ENCODE measurements at places on chromosomes 2 and 18.
A peak's percentile ranks its signal among the peaks of the same experiment; 100 is the strongest.

DNA sequence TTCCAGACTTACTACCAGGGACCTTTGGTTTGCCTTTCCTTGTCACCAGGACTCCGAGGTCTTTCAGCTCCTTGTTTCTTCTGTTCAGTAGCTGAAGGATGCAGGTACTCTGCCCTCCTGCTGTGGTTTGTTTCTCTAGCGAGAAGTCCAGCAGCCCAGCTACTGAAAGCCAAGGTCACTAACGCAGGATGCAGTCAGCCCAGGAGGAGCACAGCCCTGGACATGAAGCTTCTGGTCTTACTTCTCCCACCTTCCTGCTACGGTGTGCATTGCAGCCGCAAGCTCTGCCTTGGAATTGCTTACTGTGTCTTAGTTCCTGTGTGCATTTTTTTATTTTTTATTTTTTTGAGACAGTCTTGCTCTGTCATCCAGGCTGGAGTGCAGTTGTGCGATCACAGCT lies 62.4 kb downstream of the DGKD start:
- no peaks in the 10 kb centered on the region for H3K27me3 ChIP-seq
- H3K4me1 ChIP-seq, result peaks cover 88% of the 10 kb centered on the region
- peak overlapping the region; percentile 76 for H3K27ac ChIP-seq
- no peak overlapping the region for H3K4me3 ChIP-seq
- DNase-seq, result no peak

- no peak for DNase-seq
- H3K27ac ChIP-seq, result no peak overlapping the region
- H3K36me3 ChIP-seq, result no peaks in the 10 kb centered on the region
- H3K27me3 ChIP-seq, result no peaks in the 10 kb centered on the region
- H3K4me1 ChIP-seq, result no peaks in the 10 kb centered on the region
Measured at GRCh38 chr18:36775396-36775795, 53.4 kb downstream of the TPGS2 start.

- no peak overlapping the region for H3K27ac ChIP-seq
- H3K36me3 ChIP-seq, result no peaks in the 10 kb centered on the region
- H3K27me3 ChIP-seq, result no peaks in the 10 kb centered on the region
- no peak for DNase-seq
Measured at GRCh38 chr2:101622210-101623030, 75.1 kb upstream of the MAP4K4 start.

DNA sequence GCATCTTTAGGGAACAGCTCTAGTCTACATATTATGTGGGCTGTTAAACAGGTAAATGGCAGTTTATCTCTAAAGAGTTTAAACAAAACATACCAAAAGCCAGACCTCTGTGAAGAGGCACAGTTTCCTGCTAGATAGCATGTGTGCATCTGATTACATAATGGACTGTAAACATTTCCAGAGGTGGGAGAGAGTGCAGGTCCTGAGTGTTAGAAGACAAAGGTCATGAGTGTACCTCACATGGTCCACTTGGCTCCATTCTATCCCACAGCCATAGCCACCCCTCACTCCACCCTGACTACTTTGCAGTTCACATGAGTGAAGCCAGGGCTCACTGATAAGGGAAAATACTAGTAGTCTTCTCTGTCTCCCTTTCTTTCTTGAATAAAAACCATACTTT lies 233.4 kb downstream of the MTX2 start:
- H3K4me3 ChIP-seq, result no peak overlapping the region
- no peaks in the 10 kb centered on the region for H3K36me3 ChIP-seq
- H3K27me3 ChIP-seq, result no peaks in the 10 kb centered on the region
- H3K4me1 ChIP-seq, result peaks cover 29% of the 10 kb centered on the region

- H3K4me3 ChIP-seq, result no peak overlapping the region
- H3K36me3 ChIP-seq, result no peaks in the 10 kb centered on the region
- no peak for DNase-seq
- no peaks in the 10 kb centered on the region for H3K27me3 ChIP-seq
- H3K27ac ChIP-seq, result no peak overlapping the region
- H3K4me1 ChIP-seq, result peaks cover 6% of the 10 kb centered on the region
Measured at GRCh38 chr2:217163987-217164386, 304.1 kb upstream of the TNP1 start.

DNA sequence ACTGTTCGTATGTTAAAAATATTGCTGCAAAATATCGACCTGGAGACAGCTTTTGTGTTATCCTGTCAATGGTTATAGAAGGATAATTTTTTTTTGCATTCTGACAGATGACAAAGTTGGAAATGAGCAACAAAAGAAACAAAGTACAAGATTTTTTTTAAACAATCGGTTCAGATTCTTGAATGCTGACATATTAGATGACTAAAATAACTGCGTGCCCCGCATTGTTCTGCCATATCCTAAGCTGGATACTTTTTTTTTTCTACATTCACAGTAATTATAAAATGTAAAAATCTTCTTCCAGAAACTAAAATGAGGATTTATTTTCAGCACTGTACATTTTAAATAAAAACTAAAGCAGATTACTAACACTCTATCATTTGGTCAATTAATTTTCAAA lies 67.1 kb downstream of the ABCG8 start:
- H3K4me3 ChIP-seq, result no peak overlapping the region
- peaks cover 19% of the 10 kb centered on the region for H3K36me3 ChIP-seq
- DNase-seq, result no peak
- no peaks in the 10 kb centered on the region for H3K27me3 ChIP-seq
- H3K27ac ChIP-seq, result no peak overlapping the region

- no peak overlapping the region for H3K4me3 ChIP-seq
- H3K27me3 ChIP-seq, result no peaks in the 10 kb centered on the region
- H3K4me1 ChIP-seq, result peaks cover 83% of the 10 kb centered on the region
Measured at GRCh38 chr18:57776767-57777166, 26.3 kb downstream of the ATP8B1 start.

DNA sequence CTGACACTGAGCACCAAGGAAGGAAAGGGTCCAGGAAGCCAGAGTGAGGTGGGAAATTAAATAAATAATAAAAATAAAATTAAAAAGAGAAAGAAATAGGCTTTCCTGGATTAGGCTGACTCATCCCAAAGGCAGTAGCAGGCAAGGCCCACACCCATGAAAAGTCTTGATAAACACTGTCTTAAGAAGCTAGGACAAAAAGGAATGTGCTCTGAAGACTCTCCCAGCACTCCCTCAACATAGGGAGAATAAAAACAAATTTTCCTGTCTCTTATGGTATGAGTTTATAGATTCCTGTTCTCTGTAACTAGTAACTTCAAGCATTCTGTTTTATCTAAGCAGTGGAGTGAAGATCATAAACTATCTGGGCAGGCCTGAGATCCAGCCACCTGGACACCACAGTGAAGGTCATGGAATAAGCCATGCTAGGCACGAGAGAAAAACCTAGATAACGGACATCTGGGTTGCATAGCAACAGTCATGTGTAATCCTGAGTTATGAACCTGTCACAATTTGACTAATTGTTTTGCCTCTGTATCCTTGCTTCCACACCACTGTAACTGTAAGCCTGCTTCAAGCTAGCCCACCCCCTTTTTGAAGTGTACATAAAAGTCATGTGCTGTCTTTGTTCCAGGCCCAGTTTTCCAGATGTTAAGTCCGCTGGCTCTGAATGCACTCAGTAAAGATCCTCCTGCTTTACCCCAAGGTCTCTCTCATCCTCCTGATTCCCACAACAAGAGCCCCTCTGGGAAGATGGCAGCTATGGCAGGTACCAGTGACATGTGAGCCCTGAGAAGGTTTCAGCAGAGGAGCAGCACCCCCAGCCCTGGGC lies 107.8 kb downstream of the NDUFA10 start:
- H3K4me1 ChIP-seq, result no peaks in the 10 kb centered on the region
- H3K27me3 ChIP-seq, result no peaks in the 10 kb centered on the region
- no peaks in the 10 kb centered on the region for H3K36me3 ChIP-seq
- H3K4me3 ChIP-seq, result no peak overlapping the region

DNA sequence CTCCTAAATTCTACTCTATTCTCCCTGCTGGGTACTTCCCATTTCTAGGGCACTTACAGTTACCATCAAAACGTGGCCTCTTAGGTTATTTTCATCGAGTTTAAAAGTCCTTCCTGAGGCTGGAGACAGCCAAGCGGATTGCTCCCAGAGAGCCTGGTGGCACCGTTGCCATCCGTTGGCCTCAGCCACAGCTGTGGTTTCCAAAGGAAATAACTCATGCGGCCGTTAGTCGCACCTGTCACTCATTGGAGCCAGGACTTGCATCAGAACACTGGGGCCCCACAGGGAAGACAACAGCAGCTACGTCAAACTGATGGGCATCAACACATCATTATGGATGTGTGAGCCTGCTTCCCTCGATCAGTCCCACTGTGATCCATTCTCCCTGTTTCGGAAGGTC lies 453.4 kb downstream of the BCL11A start:
- DNase-seq, result no peak
- H3K4me1 ChIP-seq, result peaks cover 14% of the 10 kb centered on the region
- no peak overlapping the region for H3K27ac ChIP-seq
- no peaks in the 10 kb centered on the region for H3K27me3 ChIP-seq
- H3K36me3 ChIP-seq, result no peaks in the 10 kb centered on the region
- H3K4me3 ChIP-seq, result no peak overlapping the region

DNA sequence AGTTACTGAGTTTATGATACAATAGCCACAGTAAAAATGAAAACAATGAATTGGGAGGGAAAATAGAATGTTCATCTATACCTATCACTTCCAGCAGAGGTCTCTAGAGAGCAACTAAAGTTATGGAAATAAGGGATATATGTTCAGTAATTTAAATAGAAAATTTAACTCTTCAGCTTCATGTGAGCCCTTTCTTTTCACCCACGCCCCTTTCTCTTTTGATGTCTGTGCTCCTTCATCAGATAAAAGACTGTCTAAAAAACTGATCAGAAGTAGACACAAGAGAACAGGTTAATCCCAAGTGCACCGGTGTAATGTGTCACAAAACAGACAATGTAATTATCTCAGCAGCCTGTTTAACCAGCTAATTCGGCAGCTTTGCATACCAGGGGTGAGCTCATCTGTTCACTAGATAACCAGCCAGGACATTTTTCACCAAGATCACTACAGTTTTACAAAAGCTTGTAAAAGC lies 238.5 kb upstream of the ERBB4 start:
- H3K27me3 ChIP-seq, result no peaks in the 10 kb centered on the region
- no peak overlapping the region for H3K27ac ChIP-seq
- H3K36me3 ChIP-seq, result no peaks in the 10 kb centered on the region
- no peaks in the 10 kb centered on the region for H3K4me1 ChIP-seq
- DNase-seq, result no peak

DNA sequence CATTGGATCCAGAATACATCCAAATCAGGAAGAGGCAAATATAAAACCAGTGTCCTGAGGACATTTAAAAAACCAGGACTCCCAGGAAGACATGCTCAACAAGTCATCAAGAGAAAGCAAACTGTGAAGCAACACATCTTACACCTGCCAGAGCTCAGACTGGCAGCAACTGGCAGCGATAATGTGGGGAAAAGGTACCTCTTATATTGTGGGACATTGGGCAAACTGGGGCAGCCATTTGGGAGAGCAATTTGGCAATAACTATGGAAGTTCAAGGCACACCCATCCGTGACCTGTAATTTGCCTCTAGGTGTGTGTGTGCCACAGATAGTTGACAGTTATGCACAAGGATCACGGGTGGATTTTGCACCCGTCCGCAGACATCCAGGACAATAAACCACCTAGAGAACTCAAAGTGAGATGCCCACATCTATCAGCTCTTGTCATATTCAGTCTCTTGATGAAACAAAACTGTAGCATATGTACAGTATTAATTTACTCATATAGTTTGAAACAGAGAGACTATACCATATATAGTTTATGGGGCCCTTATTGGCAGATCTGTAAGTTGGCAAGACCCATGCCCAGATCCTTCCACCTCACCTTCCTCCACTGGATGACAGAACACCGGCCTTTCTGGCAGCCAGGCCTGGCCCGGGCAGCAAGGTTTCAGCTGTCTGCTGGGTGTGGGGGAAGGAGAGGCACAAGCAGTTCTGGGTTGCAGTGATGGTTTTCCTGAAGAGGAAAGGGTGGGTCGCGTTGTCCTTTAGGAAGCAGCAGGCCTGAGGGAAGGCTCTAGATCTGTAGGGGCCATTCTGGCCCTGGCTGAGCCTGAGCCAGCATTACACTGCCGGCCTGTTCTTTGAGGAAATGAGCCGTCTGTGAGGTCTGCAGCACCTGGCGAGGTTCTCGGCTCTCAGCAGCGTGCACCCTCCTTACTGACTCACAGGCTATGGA lies 18.8 kb downstream of the HJURP start:
- H3K27me3 ChIP-seq, result no peaks in the 10 kb centered on the region
- H3K4me1 ChIP-seq, result no peaks in the 10 kb centered on the region
- no peak overlapping the region for H3K4me3 ChIP-seq
- H3K36me3 ChIP-seq, result no peaks in the 10 kb centered on the region
- no peak overlapping the region for H3K27ac ChIP-seq

DNA sequence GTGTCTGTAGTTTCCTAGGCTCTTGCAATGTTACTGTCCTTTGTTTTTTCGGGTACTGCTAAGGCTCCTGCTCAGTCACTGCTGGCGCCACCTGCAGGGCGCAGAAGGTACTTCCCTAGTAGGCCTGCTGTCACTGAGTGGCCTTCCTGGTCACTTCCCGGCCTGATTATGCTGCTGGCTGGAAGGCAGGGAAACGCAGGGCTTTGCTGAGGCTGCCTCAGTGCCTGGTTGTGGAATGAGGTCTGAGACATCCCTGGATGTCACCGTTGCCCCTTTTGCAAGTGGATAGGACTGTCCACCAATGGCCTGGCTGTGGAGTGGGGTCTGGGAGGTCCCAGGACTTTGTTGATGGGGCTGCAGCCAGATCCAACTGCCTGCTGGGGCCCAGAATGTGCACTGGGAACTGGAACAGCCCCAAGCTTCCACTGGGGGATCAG lies 13.1 kb downstream of the DAW1 start:
- peak; percentile 85 for DNase-seq
- no peak overlapping the region for H3K4me3 ChIP-seq
- H3K27me3 ChIP-seq, result no peaks in the 10 kb centered on the region

GRCh38 chr2:33494155-33494779 lies 17.8 kb downstream of the RASGRP3 start:
- DNase-seq, result no peak
- H3K27ac ChIP-seq, result no peak overlapping the region
- no peaks in the 10 kb centered on the region for H3K4me1 ChIP-seq
- H3K36me3 ChIP-seq, result no peaks in the 10 kb centered on the region
- H3K4me3 ChIP-seq, result no peak overlapping the region

DNA sequence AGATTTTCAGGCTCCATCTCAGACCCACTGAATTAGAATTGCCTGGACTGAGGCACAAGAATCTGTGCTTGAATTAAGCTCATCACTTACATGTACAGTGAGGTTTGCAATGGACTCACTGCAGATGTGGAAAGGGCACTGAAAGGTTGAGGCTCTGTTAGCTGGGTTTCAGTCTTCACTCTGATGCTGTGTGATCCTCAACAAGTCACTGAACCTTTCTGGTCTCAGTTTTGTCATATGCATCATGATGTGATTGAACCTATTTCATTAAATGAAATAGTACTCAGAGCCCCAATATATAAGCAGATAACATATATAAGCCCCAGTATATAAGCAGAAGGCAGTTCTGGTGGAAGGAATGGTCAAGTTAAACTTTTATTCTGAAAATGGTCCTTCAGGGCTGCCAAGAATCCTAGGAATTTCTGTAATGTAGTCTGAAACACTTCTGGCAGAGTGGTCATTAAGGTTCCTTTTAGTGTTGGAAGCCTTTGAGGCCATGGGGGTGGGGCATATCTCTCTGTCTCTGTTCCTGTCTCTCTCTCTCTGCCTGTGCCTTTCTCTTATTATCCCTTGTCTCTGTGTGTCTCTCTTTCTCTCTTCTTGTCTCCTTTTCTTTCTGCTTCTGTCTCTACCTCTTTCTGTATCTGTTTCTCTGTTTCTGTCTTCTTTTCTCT lies 110.4 kb downstream of the ADCYAP1 start:
- H3K36me3 ChIP-seq, result no peaks in the 10 kb centered on the region
- H3K4me3 ChIP-seq, result no peak overlapping the region
- no peak for DNase-seq
- no peaks in the 10 kb centered on the region for H3K4me1 ChIP-seq

All from transverse colon (tissue), 4 donors.